K562 (cell line): ENCODE measurements at places on chromosomes 2 and 18. TPM values are rescaled to one million over a fixed set of nuclear protein-coding genes. Genes with fewer than 3 reads are reported as not detected.

DNA sequence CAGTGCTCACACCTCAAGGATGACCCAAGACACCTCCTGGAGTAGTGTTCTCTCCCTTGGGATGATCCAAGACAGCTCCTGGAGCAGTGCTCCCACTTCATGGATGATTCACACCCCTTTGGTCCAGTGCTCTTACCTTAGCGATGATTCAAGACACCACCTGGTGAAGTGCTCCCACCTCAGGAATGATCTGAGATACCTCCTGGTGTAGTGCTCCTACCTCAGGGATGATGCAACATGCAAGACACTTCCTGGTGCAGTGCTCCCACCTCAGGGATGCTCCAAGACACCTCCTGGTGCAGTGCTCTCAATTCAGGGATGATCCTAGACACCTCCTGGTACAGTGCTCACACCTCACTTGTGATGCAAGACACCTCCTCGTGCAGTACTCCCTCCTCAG is 123.1 kb downstream of the ASB1 start:
- DNase-seq = no peak

DNA sequence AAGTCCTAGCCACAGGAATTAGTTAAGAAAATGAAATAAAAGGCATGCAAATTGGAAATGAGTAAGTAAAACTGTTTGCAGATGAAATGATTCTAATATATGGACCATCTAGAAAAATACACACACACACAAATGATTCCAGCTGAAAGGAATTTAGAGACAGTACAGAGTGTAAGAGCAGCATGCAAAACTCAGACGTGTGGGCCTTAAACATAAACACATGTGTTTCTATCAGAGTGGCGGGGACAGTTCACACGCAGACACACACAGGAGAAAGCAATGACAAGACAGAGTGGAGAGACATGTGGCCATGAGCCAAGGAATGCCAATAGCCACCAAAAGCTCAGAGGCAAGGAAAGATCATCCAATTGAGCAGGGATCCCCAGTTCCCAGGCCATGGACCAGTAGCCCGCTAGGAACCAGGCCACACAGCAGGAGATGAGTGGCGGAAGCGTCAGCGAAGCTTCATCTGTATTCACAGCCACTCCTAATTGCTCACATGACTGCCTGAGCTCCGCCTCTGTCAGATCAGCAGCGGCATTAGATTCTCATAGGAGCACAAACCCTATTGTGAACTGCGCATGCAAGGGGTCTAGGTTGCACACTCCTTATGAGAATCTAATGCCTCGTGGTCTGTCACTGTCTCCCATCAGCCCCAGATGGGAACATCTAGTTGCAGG is 155.4 kb downstream of the ARL4C start:
- DNase-seq = no peak

DNA sequence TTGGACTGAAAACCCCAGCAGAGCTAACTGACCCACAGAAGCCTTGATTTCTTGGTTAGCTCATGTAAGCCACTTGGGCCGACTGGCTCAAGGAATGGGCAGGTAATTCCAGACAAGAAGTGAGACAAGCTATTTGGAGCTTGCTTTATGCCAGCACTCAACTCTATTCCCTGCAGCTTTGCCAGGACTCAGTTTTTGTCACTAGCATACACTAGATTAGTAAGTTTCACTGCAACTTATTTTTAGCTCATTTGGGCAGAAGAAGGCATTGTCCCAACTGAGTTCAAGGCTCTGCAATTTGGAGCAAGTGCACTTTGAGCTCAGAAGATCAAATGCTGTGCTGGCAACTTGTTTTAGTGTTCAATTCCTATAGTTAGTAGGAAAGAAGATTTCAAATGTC is 116.1 kb downstream of the SLC4A3 start:
- DNase-seq = no peak

- no peak for DNase-seq
Measured at GRCh38 chr2:238894226-238894949, 46.5 kb downstream of the TWIST2 start.

GRCh38 chr2:46116553-46116991 is 180.6 kb upstream of the EPAS1 start:
- no peak for DNase-seq

DNA sequence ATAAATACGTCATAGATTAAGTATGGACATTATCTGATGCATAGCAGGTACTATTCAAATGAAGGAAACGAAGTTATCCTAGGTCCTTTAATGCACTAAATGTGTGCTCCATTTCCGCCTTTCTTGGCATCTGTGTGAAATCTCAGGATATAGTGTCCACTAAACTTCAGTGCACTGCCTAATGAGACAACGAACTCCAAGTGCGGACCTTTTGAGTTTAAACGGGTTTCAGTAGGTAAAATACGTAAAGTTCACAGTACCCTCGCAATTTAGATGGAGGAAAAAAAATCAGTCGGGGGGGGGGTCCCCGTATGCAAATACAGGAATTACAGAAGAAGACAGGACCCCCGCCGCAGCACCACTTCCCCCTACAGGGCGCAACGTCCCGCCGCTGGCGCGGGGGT is 729 bp upstream of the REL start:
- no peak for DNase-seq

IMP4 gene
- polyA plus RNA-seq = 209 and 231 TPM in 2 replicates

KLHL14 gene
- not detected in 2 replicates for polyA plus RNA-seq

EVX2 gene
- not detected in 2 replicates for polyA plus RNA-seq

CLHC1 gene
- 10.4 and 12.9 TPM in 2 replicates for polyA plus RNA-seq
